ENCODE measurements at places on chromosomes 6 and 20. TPM values are rescaled to one million over a fixed set of nuclear protein-coding genes. Genes with fewer than 3 reads are reported as not detected.
A peak's percentile ranks its signal among the peaks of the same experiment; 100 is the strongest.

Gene ELMO2
- 35.6 TPM for total RNA-seq

Gene ME1
- 13.4 TPM for total RNA-seq

Gene ULBP2
- total RNA-seq, result 9.9 TPM

Gene HLA-G
- total RNA-seq, result 0.41 TPM

- H3K4me1 ChIP-seq, result peaks cover 23% of the 10 kb centered on the region
- peaks cover 33% of the 10 kb centered on the region for H3K36me3 ChIP-seq
- H3K27me3 ChIP-seq, result peaks cover 16% of the 10 kb centered on the region
- no peak overlapping the region for H3K4me3 ChIP-seq
- DNase-seq, result no peak
These were observed 8.3 kb downstream of the SS18L1 start for GRCh38 chr20:62151835-62152364.

GRCh38 chr6:16624636-16625290, 136.5 kb downstream of the ATXN1 start:
- no peak for DNase-seq
- no peaks in the 10 kb centered on the region for H3K4me1 ChIP-seq
- no peaks in the 10 kb centered on the region for H3K27me3 ChIP-seq
- no peak overlapping the region for H3K4me3 ChIP-seq
- no peak overlapping the region for H3K27ac ChIP-seq

DNA sequence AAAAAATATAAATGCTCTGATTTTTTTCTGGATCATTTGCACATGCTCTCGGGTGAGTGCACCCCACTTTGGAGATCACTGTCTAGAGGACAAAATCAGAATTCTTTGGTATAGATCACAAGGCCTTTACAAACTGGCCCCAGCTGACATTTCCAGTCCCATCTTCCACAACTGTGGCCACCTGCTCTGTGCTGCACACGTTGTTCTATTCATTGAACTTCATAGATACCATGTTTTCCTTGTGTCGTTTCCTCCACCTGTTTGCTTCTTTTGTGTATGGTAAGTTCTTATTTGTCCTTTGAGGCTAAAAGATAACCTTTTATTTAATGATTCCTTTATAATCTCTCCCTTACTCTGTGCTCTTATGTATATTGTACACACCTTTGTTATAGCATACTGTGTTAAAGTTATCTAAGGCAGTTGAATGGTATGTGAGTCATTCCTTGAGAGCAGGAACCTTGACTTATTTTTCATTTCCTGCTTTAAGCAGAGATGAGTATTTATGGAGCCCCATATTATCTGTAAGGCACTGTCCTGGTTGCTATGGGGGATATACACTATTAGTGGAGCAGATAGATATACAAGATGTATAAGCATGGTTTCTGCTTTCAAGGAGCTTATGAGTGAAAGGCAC, 12.0 kb upstream of the SLC17A5 start:
- H3K27me3 ChIP-seq, result no peaks in the 10 kb centered on the region
- no peak for DNase-seq
- H3K27ac ChIP-seq, result peak overlapping the region; percentile 18
- H3K4me3 ChIP-seq, result no peak overlapping the region

DNA sequence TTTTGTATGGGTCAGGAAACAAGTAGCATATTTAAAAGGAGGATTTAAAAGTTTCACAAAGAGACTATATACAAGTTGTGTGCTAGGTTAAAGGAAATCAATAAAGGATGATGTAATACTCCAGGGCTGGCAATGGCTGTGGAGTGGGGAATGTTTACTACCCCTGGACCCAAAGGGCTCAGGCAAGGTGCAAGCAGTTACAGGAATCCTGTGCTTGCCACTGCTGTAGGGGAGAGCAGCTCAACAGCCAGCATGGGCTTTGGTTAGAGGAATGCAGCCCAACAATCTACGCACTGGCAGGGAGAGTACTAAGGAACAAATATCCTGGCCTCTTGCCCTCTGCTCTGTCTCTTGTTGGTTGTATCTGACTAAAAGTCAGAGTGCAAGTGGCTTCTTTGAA, 1642.2 kb downstream of the KHDRBS2 start:
- no peak overlapping the region for H3K4me3 ChIP-seq
- H3K4me1 ChIP-seq, result peaks cover 8% of the 10 kb centered on the region
- H3K27ac ChIP-seq, result no peak overlapping the region
- peaks cover 4% of the 10 kb centered on the region for H3K27me3 ChIP-seq
- no peak for DNase-seq
- no peaks in the 10 kb centered on the region for H3K36me3 ChIP-seq

DNA sequence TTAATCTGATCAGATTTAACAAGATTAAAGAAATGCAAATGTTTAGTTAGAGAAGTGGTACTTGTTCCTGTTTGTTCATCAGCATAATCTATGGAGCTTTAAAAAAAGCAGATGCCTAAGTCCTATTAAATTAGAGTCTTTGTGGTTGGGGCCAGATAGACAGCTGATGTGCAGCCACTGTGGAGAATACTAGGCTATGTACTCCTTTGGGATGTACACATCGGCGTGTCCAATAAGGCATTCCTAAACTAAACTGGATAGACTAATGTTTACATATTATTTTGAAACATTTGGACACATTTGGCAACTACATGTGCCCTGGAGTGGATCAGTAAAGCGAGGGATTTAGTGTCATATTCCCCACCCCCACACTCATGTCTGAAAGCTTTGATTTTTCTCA, 459.5 kb downstream of the LMBRD1 start:
- H3K4me1 ChIP-seq, result no peaks in the 10 kb centered on the region
- H3K4me3 ChIP-seq, result no peak overlapping the region
- no peaks in the 10 kb centered on the region for H3K27me3 ChIP-seq
- H3K36me3 ChIP-seq, result no peaks in the 10 kb centered on the region

- H3K36me3 ChIP-seq, result no peaks in the 10 kb centered on the region
- no peak overlapping the region for H3K4me3 ChIP-seq
- no peak overlapping the region for H3K27ac ChIP-seq
These were observed 191.0 kb downstream of the TFAP2A start for GRCh38 chr6:10223841-10224240.

DNA sequence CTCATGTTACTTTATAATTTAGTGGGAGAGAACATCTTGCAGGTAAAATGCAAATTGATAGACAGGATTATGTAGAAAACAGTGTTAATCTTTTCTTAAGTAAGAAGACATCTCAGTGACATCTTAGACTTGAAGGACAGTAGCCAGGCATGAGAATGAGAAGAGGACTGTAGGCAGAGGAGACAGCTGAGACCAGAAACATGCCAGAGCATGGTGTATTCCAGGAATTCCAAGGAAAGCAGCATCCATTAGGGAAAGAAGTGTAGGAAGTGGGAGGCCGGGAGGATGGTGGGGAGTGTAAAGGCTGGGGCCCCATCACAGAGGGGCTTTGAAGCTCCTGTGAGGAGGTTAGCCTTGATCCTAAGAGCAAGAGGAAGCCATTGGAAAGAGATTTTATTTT, 225.6 kb downstream of the ARID1B start:
- H3K36me3 ChIP-seq, result no peaks in the 10 kb centered on the region
- no peak for DNase-seq
- no peaks in the 10 kb centered on the region for H3K27me3 ChIP-seq
- H3K27ac ChIP-seq, result peak overlapping the region; percentile 7

GRCh38 chr6:6497976-6498375, 90.5 kb upstream of the LY86 start:
- no peak for DNase-seq
- H3K27ac ChIP-seq, result no peak overlapping the region
- H3K27me3 ChIP-seq, result peaks cover 1% of the 10 kb centered on the region
- H3K36me3 ChIP-seq, result no peaks in the 10 kb centered on the region
- no peaks in the 10 kb centered on the region for H3K4me1 ChIP-seq
- H3K4me3 ChIP-seq, result no peak overlapping the region

DNA sequence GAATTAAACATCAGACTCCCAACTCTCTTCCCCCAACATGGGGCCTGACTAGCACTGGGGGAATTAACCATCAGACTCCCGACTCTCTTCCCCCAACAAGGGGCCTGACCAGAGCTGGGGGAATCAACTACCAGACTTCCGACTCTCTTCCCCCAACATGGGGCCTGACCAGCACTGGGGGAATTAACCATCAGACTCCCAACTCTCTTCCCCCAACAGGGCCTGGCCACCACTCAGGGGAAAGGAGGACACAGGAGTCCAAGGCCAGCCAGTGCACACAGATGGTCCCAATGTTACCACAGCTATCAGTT, 13.1 kb downstream of the CST7 start:
- H3K4me3 ChIP-seq, result peak overlapping the region; percentile 63
- H3K27me3 ChIP-seq, result no peaks in the 10 kb centered on the region
- H3K4me1 ChIP-seq, result no peaks in the 10 kb centered on the region
- peaks cover 19% of the 10 kb centered on the region for H3K36me3 ChIP-seq
- no peak overlapping the region for H3K27ac ChIP-seq

Measured in endothelial cell (in vitro differentiated cells).